ENCODE measurements at places on chromosomes 3 and 15.

DNA sequence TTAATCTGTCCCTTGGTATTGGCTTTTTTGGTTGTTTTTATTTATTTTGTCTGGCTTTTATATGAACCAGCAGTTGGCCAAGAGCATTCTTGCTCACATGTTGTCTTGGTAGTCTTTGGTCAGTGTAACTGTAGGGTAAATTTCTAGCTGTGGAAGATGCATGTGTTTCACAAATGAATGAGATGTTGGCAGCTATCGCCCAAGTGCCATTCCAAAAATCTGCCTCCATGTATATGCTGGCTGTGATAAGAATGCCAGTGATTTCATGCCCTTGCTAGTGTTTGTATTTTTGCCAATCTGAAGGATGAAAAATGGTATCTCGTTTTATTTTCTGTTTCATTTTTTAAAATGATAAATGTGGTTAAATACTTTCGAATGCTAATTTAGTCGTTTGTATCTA is 50.1 kb downstream of the TLNRD1 start:
- DNase-seq: no peak

- DNase-seq: no peak
These were observed 7.7 kb downstream of the HOMER2 start for GRCh38 chr15:82944821-82945220.

- DNase-seq: no peak
These were observed 48.6 kb downstream of the KLF15 start for GRCh38 chr3:126308394-126309125.

DNA sequence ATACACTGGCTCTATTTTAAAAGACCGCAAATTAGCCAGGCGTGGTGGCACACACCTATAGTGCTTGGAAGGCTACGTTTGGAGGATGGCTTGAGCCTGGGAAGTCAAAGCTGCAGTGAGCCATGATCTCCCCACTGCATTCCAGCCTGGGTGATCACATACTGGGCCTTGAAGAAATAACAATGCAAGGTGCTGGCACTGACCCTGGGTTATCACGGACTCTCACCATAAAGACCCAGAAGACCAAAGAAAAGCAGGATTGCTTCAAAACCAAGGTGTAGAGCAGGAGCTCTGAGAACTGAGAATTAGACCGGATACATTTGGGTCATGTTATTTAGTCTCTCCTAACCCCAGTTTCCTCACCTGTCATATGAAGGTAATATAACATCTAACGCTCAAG is 14.8 kb downstream of the PIK3R4 start:
- DNase-seq: no peak

DNA sequence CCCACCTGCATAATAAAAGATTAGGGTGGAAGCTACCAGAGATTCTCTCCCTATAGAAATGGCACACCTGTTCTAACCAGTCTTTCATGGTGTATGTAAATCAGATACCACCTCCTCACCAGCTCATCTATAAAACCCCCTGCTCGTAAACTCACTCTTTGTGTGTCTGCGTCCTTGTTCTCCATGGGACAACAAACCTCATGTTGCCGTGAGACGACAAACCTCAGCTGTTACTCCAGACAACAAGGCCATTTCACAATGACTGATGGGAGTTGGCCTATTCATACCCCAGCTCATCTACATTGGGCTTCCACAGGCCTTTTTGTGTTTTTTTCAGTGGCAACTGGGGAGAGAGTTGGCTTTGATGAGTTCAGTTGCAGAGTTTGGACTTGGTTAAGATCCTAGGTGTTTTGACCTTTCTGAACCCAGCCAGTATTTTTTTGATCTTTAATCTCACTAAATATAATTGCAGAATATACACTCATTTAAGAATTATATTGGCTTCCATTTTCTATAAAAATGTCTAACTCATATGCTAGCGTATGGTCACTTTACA is 96.6 kb upstream of the LRIG1 start:
- no peak for DNase-seq

DNA sequence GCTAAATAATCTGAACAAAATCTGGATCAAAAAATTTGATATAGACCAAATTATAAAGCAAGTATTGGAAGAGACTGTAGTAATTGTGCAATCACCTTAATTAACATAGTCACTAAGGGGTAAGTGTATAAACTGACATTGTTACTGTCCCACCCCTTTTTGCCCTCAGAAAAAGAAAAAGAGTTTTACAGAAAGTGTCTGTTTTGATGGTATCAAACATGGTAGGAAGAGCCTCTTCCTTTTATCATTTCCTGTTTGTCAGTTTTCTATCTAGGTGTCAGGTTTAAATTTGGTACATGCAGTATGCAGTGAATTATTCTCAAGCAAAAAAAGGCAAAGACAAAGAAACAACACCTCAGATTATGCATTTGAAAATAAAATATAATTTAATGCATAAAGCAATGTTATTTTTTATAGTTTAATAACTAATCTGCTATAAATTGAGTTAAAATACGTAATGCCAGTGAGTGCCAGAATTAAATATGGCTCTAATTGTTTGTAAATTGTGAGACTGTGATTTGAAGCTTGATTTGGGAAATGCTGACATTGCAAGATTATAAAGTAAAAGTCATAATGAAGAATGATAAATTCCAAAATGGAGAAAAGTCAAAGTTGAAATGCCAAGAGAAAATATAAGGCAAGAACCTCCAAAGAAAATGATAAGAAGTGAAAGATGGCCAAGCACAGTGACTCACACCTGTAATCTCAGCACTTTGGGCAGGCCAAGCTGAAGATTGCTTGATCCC is 30.3 kb upstream of the CMC1 start:
- no peak for DNase-seq

- DNase-seq: no peak
These were observed 540.0 kb upstream of the ROBO1 start for GRCh38 chr3:80307844-80308243.

DNA sequence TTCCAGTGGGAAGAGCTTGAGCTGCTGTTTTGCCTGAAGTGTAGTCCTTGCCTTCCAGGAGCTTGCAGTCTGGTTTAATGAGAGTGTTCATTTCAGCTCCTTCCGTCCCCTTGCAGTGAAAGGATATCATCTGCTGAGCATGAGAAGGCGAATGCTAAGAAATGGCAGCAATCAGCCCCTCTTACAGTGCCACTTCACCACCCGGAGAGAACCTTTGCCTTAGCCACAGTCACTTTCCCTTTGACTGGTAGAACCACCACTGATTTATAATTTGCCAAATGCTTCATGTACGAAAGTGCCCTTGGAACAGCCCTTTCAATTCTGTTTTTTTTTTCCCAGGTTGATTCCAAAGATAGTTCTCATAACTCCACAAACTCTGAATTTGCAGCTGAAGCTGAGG is 11.5 kb downstream of the TATDN2 start:
- no peak for DNase-seq

- no peak for DNase-seq
These were observed 6.9 kb downstream of the ABTB1 start for GRCh38 chr3:127679534-127680145.

- no peak for DNase-seq
These were observed 11.9 kb upstream of the CD200R1L start for GRCh38 chr3:112858410-112859069.

DNA sequence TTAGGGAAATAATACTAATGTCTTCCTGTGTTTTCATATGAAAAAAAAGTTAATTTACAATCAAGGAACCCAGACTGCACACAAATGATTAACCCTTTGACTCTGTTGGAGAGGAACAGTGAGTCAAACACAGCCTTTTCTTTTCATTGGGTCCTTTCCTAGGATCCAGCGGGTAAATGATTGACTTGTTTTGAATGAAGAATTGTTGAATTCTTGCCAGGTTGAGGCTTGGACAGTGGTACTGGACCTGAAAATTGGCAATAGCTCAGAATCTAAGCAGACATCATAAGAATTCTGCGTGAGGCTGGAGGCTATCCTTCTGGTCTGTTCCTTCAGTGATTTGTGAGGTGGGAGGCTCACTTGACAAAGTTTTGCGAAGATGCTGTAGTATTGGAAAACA is 143.0 kb downstream of the RYR3 start:
- DNase-seq: no peak

- DNase-seq: no peak
These were observed 80.7 kb upstream of the ZNF280D start for GRCh38 chr15:56813995-56814394.

GRCh38 chr3:36443028-36443686 is 62.9 kb downstream of the STAC start:
- DNase-seq: no peak

DNA sequence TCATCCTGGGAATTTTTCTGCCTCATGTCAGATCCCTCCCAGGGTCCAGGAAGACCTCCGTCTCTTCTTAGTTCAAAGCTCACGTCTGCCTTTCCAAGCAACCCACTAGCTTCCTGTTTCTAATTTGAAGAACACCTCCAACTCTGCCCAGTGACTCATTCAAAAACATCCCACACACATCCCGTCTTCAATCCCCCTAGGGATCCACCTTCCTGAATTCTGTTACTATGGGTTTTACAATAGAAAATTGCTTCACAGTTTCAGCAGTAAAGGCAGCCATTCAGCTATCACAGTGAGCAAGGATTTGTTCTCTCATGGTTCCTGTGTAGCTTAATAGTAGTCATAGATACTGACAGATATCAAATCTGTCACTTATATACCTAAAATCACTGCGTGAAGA is 308.3 kb upstream of the CCDC54 start:
- DNase-seq: peak; percentile 87

GRCh38 chr3:101259485-101260341 is 60.7 kb downstream of the IMPG2 start:
- DNase-seq: no peak

DNA sequence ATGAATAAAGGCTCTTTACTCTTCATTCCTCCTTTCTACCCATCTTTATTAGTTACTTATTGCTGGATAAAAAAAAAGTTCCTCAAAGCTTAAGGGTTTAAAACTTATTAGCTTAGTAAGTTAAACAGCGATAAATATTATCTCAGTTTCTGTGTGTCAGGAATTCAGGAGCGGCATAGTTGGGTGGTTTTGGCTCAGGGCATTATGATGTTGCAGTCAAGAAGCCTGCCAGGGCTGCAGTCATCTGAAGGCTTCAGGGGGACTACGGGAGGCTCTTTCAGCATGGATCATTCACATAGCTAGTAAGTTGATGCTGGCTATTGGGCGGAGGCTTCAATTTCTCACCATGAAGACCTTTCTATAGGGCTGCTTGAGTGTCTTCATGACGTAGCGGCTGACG is 1.9 kb upstream of the DLG1 start:
- DNase-seq: no peak

- no peak for DNase-seq
These were observed 78.2 kb downstream of the NEDD4 start for GRCh38 chr15:55915221-55915620.

DNA sequence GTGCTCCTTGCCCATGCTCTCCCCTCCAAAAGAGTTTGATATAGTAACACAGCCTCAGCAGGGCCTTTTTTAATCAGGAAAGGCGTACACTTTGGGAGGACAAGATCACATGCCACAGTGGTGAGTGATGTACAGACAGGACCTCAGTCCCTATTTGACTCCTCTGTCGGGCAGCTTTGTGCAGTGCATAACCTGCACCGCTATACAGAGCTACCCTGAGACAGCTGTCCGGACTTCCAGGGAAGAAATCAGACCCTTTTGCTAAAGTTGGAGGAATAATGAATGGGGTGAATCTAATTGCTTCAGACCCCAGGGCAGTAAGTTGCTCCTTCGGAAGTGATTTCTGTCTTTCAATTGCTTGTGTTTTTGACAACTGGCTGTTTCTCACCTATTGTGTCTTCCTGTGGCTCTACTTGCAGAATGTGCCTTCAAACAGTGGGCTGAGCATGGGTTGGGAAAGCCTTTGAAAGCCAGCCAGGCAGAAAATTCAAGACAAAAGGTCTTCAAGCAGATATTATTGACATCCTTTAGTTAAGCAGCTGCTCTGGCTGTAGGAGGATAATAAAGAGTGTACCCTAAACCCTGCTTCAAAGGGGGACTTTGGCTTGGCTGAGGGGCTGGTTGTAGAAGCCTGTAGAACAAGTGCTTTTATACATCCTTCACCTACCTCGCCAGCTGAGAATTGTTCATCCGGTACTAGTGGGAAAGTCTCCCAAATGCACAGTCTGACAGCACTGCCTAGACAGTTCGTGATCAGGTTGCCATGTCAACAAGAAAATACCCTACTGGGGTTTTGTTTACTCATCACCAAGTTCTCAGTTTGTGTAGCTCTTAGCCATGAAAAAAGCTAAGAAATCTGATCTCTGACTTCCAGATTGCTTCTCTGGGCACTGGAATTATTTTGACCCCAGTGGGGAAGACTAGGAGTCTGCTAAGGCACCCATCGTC is 35.1 kb downstream of the SNTN start:
- DNase-seq: no peak

DNA sequence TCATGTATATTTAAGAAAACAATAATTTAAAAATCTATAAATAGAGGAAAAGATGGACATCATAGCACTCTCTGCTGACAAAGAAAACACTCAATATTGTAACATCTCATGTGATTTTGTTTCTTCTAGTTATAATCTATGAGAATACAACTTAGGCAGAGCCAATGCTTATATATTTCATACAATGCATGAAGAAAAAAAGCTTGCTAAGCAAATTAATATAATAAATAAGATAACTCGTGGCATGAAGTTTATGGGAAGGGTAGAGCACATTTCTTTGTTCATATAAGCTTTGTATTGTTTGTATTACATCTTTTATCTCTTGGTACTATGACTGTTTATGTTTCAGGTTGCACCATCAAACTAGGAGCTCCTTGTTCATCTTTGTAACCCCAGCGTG is 7.6 kb upstream of the ANXA2 start:
- no peak for DNase-seq

GRCh38 chr3:17969985-17970568 is 227.6 kb upstream of the TBC1D5 start:
- DNase-seq: no peak

DNA sequence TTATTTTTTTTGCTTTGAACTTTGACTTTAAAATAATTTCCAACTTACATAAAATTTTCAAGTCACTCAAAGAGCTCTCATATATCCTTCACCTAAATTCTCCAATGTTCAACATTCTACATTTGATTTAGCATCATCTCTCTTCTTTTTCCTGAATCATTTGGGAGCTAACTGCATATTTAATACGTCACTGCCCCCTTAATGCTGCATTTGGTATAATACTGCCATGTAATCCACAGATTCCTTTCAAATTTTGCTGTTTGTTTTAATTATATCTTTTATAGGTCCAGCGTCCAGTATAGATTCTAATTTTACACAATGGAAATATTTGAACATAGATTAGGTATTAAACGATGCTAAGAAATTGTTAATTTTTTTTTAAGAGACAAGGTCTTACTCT is 2.3 kb upstream of the EIF2AK4 start:
- no peak for DNase-seq

GRCh38 chr3:89173546-89173945 is 66.1 kb downstream of the EPHA3 start:
- no peak for DNase-seq

DNA sequence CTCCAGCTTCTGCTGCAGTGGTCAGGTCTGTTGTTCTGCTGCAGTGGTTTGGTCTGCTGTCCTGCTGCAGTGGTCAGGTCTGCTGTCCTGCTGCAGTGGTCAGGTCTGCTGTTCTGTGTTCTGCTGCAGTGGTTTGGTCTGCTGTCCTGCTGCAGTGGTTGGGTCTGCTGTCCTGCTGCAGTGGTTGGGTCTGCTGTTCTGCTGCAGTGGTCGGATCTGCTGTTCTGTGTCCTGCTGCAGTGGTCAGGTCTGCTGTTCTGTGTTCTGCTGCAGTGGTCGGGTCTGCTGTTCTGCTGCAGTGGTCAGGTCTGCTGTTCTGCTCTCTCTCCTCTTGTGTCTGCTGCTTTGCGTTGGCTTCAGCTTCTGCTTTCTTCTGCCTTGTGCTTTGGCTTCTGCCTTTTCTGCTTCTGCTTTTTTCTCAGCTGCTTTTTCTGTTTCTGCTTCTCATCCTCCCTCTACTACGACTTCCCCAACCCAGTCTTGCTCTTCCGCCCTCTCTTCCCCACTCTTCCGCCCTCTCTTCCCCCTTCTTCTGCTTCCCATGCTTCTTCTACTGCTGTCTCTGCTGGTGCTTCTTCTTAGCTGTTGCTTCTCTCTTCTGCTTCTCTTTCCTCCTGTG is 50.7 kb downstream of the FAM43A start:
- no peak for DNase-seq
